ENCODE measurements at places on chromosomes 16 and 17.

GRCh38 chr17:35907691-35908090 is 22.9 kb downstream of the RDM1 start:
- no peak for DNase-seq

- DNase-seq, result no peak
Observed at GRCh38 chr16:15961571-15962090, 12.2 kb downstream of the ABCC1 start.

GRCh38 chr17:70552230-70552981 is 383.1 kb downstream of the KCNJ2 start:
- DNase-seq, result no peak

DNA sequence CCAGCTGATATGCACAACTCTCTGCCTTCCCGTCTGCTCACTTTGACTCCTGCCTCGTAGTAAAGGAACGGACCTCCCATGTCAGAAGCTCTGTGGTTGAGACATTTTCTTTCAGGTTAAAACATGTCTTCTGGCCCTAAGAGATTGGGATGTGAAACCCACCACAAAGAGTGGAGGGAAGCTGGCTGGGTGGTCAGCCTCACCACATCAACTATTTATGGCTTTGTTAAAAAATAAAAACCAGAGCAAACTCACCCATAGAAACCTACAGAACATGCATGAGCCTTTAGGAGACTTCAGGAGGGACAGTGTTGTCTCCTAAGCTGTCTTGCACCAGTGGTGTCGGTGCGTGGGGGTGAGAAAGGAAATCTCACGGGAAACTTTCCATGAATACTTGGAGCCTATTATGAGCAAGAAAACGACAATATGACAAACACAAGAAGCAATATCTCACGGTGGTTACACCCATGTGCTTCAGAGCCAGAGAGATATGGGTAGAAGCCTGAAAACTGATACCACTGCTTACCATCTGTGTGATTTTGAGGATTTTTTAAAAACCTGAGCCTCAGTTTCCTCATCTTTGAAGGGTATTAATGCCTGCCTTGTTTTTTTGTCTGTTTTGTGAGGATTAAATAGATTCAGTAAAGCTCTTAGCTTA is 61.7 kb upstream of the XYLT1 start:
- DNase-seq, result no peak

- DNase-seq, result peak; percentile 41
Observed at GRCh38 chr16:53509906-53510703, 7.1 kb upstream of the AKTIP start.

DNA sequence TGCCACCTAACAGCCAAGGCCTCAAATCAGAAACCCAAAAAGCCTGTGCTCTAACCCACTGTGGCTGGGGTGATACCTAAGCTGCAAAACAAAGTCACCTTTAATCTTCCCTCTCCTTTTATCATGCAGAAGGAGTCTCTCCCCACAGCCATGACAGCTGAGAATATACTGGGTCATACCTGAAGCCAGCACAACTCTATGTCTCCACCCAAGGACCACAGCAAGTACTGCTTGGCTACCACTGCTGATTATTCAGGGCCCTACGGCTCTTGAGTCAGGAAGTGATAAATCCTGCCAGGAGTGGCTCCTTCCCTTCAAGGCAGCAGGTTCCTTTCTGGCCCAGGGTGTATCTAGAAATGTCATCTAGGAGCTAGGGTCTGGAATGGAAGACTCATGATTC is 151.5 kb upstream of the TOM1L1 start:
- no peak for DNase-seq

DNA sequence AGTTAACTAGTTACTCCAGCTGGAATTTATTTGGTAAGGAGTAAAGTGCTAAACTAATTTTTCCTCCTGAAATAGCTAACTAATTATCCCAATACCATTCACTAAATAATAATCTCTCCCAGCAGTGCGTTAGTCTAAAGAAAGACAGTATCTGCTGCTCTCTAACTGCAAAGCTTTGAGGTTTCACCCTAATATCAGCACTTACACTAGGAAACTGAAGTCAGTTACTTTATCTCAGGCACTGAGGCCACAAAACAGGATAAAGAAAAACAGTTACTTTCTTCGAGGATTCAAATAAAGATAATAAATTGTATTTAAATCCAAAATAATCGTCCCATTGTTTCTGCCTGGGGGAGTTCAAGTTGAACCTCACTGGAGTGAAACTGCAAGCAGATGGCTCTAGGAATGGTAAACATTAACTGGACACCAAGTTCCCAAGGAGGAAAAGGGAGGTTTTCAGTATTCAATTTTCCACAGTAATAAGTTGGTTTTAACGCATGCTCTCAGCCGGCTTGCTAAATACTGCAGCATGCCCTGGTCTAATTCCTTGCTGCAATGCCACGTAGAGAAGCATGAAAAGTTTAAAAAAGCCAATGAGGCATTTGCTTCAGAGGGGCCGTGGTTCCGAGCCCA is 20.0 kb upstream of the FOXJ1 start:
- no peak for DNase-seq

DNA sequence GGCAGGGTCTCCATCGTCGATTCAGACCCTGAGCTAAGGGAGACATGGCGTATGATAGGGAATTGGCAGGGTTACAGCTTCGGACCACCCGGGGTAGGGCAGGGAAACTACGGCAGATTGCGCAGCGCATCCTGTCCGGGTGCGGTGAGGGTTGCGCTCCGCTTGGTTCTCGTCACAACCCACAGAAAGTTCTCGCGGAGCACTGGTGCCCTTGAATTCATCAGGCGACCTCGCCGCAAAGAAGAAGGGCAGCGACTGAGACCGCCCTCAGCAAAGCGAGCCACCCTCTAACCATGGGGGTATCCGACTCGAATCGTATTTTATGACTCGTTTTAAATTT is 1.2 kb downstream of the HS3ST3B1 start:
- no peak for DNase-seq

DNA sequence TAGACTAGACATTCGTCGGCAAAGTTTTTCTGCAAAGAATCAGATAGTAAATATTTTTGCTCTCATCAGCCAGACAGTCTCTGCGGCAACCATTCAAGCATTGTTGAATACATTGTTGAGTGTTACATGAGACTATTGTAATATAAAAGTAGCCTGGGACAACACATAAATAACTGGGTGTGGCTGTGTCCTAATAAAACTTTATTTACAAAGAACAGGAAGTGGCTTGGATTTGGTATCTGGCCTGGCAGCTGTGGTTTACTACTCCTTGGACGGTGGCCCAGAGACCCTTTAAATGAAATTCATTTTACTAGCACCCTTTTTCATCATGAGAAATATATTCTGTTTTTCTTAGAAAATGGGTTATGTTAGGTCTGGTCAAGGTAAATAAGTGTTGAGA is 297.2 kb downstream of the WWOX start:
- no peak for DNase-seq

GRCh38 chr17:78722246-78722761 is 59.8 kb downstream of the CYTH1 start:
- no peak for DNase-seq

GRCh38 chr17:5895276-5895675 is 174.9 kb upstream of the WSCD1 start:
- DNase-seq, result no peak

DNA sequence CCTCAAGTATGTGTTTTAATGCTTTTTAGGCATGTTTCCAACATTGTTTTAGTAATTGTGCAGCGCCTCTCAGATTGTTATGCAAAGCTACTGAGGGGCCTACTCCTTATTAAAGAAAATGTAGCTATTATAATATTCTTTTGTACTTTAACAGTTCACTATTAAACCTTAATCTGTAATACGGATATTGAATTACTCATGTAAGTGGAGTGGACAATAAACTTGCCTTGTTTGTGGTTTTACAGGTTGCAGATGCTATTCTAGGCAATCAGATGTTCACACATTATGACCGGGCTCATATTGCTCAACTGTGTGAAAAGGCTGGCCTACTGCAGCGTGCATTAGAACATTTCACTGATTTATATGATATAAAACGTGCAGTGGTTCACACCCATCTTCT is 41.0 kb downstream of the PTRH2 start:
- no peak for DNase-seq

- DNase-seq, result no peak
Observed at GRCh38 chr16:2985893-2986355, 5.7 kb upstream of the PKMYT1 start.

DNA sequence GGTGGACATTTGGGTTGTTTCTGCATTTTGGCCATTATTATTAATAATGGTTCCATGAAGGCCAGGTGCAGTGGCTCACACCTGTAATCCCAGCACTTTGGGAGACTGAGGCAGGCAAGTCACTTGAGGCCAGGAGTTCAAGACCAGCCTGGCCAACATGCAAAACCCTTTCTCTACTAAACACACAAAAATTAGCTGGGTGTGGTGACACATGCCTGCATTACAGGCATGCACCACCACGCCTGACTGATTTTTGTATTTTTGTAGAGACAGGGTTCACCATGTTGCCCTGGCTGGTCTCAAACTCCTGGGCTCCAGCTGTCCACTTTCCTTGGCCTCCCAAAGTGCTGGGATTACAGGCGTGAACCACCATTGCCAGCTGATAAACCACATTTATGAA is 58.5 kb downstream of the TNFRSF13B start:
- no peak for DNase-seq

Measured in AG04450 (cell line).